ENCODE measurements at places on chromosomes 11 and 22.

DNA sequence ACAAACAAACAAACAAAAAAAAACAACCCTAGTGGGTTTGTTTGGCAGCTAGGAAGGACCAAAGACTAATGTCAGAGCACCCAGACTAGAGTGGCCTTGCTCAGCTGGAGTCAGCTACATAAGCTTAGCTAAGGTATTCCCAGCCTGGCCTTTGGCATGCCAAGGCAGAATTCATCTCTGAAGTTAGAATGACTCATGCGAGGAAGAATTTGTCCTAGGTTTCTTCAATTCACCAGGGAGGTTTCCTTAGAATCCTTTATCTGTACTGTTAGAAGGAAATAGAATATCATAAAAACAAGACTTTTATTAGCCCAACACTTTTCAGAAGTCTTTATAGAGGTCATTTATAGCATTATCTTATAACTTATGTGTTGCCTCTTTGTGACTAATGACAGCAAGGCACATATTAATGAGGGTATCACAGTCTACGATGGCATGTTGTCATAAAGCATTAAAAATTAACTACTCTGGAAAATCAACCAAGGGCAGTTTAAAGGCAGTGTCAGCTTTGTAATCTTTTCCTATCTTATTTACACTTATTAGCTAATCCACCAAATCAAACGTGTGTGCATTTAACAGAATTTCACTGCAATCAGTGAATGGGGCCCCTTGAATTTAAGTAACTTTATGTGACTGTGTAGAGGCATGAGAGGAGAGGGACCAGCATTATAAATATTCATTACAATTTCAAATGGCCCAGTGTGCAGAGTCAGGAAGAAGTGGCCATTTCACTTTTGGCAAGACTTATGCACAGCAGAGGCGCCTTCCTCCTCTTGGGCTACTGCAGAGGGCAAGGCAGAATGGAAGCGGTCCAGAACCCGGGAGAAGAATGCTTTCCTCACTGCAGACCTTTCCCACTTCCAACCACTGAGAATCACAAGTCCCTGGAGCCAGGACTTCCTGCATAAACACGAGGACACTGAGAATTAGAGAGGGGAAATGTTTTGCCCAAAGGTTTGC, 36.3 kb downstream of the SLC5A1 start:
- no peak for DNase-seq

- DNase-seq: no peak
Measured at GRCh38 chr22:31286360-31287255, 5.7 kb downstream of the PIK3IP1 start.

DNA sequence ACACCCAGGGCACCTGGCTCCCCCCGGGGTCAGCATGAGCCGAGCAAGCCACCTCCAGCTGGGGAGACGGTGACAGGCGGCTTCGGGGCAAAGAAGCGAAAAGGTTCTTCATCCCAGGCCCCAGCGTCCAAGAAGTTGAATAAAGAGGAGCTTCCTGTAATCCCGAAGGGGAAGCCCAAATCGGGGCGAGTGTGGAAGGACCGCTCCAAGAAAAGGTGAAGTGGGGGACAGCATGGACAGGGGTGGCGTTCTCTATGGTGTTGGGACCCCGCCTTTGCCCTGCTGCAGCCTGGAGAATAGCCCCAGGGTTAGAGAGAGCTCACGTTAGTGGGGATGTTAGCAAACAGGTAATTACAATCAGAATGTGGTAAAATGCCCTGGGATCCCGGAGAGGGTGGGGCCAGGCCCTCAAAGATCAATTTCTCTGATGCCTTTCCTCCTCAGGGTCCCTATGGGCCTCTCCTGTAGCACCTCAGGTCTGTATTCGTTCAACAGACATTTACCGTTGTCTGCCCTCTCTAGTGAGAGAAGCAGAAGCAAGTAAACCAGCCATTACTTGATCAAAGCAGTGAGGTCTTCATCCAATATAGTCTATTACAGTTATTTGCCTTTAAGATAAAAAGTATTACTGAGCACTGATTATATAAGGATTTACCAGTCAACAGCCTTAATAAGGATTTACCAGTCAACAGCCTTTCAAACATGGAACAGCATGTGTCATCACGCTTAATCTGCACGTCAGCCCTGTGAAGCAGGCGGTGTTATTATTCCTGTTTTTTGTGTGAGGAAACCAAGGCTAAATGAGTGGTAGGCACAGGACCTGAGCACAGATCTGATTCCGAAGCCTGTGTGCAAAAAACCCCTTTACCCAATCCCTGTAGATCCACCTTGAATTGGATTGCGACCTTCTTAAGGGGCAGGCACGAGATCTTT, 1.0 kb downstream of the CCDC86 start:
- no peak for DNase-seq

GRCh38 chr22:49774499-49775151, 53.0 kb downstream of the BRD1 start:
- no peak for DNase-seq

- no peak for DNase-seq
Measured at GRCh38 chr11:120086651-120087050, 51.3 kb downstream of the TRIM29 start.

DNA sequence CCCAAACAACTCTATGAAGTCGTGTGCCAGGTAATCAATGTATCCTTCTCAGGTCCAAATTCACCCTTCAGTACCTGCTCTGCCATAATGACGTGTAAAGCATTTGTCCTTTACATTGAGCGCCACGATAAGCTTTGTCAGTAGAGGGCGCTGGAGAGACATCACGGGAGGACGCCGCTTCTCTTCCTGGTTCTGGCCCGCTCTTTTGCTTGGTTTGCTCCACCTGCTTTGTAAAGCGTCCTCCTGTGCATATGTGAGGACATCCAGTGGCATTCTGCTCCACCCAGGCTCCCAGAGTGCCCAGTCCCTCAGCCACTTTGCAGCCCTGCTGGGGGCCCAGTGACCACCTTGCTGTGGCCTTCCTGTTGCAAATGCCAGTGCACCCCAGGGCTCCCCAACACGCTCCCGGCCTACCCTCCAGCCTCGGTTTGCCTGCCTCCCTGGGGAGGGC, 61.1 kb downstream of the WT1 start:
- no peak for DNase-seq
